HuH-7.5 (cell line): ENCODE measurements at places on chromosomes 4 and X.

DNA sequence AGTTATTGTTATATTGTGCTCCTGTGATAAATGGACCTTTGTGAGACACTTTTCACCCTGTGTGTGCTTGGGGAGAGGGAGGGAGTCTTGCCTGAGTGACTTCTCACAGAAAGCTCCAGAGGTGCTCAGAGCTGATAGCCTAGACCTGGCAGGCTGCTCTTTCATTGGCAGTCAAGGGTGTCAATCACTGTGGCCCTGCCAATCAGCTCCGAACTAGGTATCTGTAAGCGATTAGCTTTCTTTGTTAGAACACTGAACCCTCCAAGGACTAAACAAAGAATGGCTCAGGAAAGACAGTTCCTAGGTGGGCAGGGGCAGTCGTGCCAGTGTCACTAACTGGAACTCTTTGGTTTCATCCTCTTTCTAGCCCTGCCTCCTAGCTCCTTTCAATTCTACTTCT, 2.7 kb upstream of the NALF2 start:
- DNase-seq, result no peak

- no peak for DNase-seq
Measured at GRCh38 chrX:130211415-130212186, 39.8 kb downstream of the RAB33A start.

- no peak for DNase-seq
Measured at GRCh38 chr4:86043755-86044592, 315.9 kb downstream of the MAPK10 start.

GRCh38 chr4:148312956-148313490, 129.2 kb downstream of the NR3C2 start:
- no peak for DNase-seq

GRCh38 chr4:148007314-148007760, 275.4 kb downstream of the ARHGAP10 start:
- DNase-seq, result no peak

GRCh38 chrX:44974451-44974850, 101.5 kb downstream of the KDM6A start:
- no peak for DNase-seq
